ENCODE measurements at places on chromosomes 1 and 21. TPM values are rescaled to one million over a fixed set of nuclear protein-coding genes. Genes with fewer than 3 reads are reported as not detected.

The AMIGO1 gene
- 1.2 TPM for total RNA-seq

- DNase-seq = no peak
Measured at GRCh38 chr21:32140604-32141317, 138.1 kb downstream of the MIS18A start.

- no peak for DNase-seq
Measured at GRCh38 chr1:150516616-150517015, 1.1 kb downstream of the FALEC start.

The DFFA gene
- total RNA-seq = 71.8 TPM

GRCh38 chr1:12548973-12549459, 69.0 kb downstream of the DHRS3 start:
- DNase-seq = no peak

Measured in mammary epithelial cell (primary cell).